ENCODE measurements at places on chromosomes 12 and 14.
A peak's percentile ranks its signal among the peaks of the same experiment; 100 is the strongest.

- H3K36me3 ChIP-seq: no peaks in the 10 kb centered on the region
- DNase-seq: no peak
- no peaks in the 10 kb centered on the region for H3K27me3 ChIP-seq
- no peaks in the 10 kb centered on the region for H3K4me1 ChIP-seq
- H3K4me3 ChIP-seq: no peak overlapping the region
These were observed 255.8 kb downstream of the CCDC91 start for GRCh38 chr12:28446031-28446430.

- H3K27ac ChIP-seq: no peak overlapping the region
- no peaks in the 10 kb centered on the region for H3K4me1 ChIP-seq
- H3K4me3 ChIP-seq: no peak overlapping the region
- no peaks in the 10 kb centered on the region for H3K27me3 ChIP-seq
These were observed 22.5 kb downstream of the SLC35E3 start for GRCh38 chr12:68768431-68768939.

GRCh38 chr12:2212971-2213869 lies 160.4 kb downstream of the CACNA1C start:
- H3K4me1 ChIP-seq: no peaks in the 10 kb centered on the region
- H3K4me3 ChIP-seq: no peak overlapping the region
- DNase-seq: no peak
- peaks cover 9% of the 10 kb centered on the region for H3K27me3 ChIP-seq
- H3K27ac ChIP-seq: no peak overlapping the region

GRCh38 chr14:79551523-79551922 lies 659.8 kb downstream of the DIO2 start:
- H3K27me3 ChIP-seq: peaks cover 24% of the 10 kb centered on the region
- H3K36me3 ChIP-seq: no peaks in the 10 kb centered on the region
- no peaks in the 10 kb centered on the region for H3K4me1 ChIP-seq
- no peak overlapping the region for H3K4me3 ChIP-seq
- no peak for DNase-seq

DNA sequence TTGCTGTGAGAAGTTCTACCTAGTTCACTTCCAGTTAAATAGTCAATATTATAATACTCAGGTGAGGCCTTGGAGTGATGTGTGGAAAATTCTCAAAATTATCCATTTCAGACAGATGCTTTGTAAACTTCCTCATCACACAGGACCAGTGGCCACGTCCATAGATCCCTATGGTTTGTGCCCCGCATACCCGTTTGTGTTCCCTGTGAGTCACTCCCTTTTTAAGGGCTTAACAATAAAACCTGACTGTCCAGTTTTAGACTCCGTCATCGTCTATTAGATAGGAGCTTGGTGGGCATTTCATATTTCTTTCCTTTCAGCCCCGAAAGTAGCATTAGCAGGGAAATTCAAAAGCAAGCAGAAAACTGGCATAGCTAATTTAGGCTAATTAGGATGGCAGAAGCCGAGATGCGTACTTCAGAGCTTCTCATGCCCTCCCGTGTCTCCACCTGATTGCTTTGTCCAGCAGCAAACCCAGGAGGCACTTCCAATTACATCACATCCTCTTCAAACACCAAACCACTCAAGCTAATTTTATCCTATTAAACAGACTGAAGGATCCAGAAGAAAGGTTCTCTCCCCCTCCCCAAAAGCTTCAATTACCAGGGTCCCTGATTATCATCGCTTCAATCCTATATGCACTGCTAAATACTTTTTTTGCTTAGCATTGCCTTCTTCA lies 186.6 kb upstream of the OTX2 start:
- H3K4me3 ChIP-seq: no peak overlapping the region
- no peak overlapping the region for H3K27ac ChIP-seq
- DNase-seq: no peak
- H3K4me1 ChIP-seq: no peaks in the 10 kb centered on the region

- no peak overlapping the region for H3K27ac ChIP-seq
- no peak overlapping the region for H3K4me3 ChIP-seq
- peaks cover 15% of the 10 kb centered on the region for H3K4me1 ChIP-seq
These were observed 25.0 kb downstream of the YAF2 start for GRCh38 chr12:42213023-42213422.

- H3K27ac ChIP-seq: no peak overlapping the region
- no peaks in the 10 kb centered on the region for H3K27me3 ChIP-seq
- DNase-seq: no peak
- H3K4me1 ChIP-seq: no peaks in the 10 kb centered on the region
These were observed 501.1 kb downstream of the NAV3 start for GRCh38 chr12:78331753-78332152.

DNA sequence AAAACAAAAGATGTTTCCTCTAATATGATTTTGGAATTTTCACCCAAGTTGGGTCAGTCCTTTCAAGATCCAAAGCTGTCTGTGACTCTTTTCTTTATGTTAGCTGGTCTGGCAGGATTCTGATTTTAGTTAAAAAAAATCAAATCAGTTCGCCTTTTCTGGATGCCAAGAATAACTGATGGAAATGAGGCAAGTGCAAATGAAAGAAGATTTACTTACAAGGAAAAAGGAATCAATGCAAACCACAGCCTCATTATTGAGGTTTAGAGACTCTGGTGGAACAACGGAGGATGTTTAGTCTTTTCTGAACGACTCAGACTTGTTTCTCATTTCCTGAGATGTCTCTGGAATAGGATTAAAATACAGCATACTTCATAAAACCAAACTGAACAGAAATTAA lies 117.0 kb upstream of the DYRK2 start:
- no peaks in the 10 kb centered on the region for H3K27me3 ChIP-seq
- peaks cover 27% of the 10 kb centered on the region for H3K4me1 ChIP-seq
- no peak overlapping the region for H3K27ac ChIP-seq
- H3K36me3 ChIP-seq: no peaks in the 10 kb centered on the region
- no peak overlapping the region for H3K4me3 ChIP-seq

DNA sequence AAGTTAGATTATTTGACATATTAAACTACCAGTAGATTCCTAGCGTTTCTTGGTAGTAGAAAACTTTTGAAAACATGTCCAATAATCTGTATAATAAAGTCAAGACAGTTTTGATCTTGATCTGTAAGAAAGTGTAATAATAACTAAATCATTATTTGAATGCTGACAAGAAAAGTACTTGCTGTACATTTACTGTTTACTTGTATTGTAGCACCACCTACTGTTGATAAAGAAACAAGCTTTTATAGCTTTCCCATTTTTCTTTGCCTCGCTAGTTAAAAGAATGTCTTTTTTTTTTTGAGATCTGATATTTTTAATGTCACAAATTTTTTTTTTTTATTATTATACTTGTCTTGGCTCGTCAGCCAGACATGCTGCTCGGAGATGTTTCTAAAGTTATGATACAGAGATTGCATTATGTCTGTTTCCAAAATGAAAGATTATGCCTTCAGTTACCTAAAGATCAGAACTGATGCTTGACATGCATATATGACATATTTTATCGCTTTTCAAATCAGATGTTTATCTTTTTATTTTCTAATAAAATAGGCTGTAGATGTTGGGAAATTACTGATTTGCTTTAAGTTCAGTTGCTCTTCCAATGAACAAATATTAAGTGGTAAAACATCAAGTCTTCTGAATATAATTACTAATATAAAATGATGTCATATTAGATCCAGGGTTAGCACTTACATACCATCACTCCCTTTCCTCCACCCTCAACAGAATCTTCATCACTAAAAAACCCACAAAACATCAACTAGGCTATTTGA lies 140.5 kb downstream of the AKAP6 start:
- no peak overlapping the region for H3K4me3 ChIP-seq
- peaks cover 13% of the 10 kb centered on the region for H3K36me3 ChIP-seq
- H3K27me3 ChIP-seq: no peaks in the 10 kb centered on the region
- peak; percentile 50 for DNase-seq

GRCh38 chr12:54689034-54689372 lies 40.8 kb upstream of the DCD start:
- H3K27ac ChIP-seq: no peak overlapping the region
- DNase-seq: no peak

DNA sequence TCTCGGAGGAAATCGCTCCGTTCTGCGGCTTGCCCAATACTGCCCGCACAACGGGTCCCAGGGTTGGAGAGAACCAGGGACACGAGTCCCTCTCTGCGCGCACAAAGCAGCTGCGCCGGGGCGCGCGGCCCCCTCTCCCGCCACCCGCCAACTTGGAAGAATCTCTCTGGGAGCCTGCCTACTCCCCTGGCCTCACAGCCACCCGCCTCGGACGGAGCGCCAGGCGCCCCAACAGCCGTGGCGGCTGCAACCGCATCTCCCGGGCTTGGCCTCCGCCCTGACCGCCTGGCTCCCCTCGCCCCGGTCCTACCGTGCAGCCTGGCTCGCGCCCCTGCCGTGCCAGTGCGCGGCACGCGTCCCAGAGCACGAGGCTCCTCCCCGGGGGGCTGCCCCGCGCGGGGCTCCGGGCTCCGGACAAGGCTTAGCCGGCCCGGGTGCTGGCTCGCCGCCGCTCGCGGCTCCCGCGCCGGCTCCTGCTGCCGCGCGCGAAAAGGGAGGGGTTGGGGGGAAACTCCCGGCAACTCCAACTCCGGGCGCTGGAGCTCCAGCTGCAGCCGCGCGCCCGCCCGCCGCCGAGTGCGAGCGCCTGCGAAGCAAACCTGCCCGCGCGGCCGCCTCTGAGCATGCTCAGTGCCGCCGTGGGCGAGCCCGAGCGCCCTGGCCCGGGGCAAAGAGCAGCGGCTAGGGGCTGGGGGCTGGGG lies at the start of gene STXBP6:
STXBP6 (minus strand) TSS at position 580 of the 701 bp plus-strand sequence. CDS start 75,329 bp downstream, outside the sequence.
- no peaks in the 10 kb centered on the region for H3K36me3 ChIP-seq
- peaks cover 22% of the 10 kb centered on the region for H3K4me1 ChIP-seq
- no peak for DNase-seq
- H3K4me3 ChIP-seq: peak within 1 kb of the TSS; percentile 70
- no peak within 1 kb of the TSS for H3K27ac ChIP-seq

- no peaks in the 10 kb centered on the region for H3K4me1 ChIP-seq
- H3K27me3 ChIP-seq: no peaks in the 10 kb centered on the region
- no peak overlapping the region for H3K4me3 ChIP-seq
- H3K36me3 ChIP-seq: no peaks in the 10 kb centered on the region
- DNase-seq: no peak
These were observed 451.8 kb downstream of the ADAMTS20 start for GRCh38 chr12:43100231-43100630.

DNA sequence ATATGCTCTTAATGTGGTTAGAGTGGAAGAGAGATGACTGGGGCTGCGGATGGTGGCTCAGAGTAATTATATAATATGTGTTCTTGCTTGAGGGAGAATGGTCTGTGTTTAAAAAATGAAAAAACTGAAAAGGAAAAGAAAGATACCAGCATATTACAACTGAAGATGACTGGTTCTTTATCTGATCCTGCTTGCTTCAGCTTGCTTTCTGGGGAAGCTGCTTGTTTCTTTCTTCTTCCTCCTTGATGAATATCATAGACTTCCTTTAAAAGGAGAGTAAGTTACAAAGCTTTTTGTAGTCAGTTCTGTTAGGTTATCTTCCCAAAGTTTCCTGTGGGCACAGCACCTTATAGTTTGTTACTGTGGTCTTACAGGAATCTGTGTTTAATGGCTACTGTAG lies 210.9 kb downstream of the ERC1 start:
- H3K4me1 ChIP-seq: no peaks in the 10 kb centered on the region
- no peak overlapping the region for H3K4me3 ChIP-seq
- H3K27me3 ChIP-seq: no peaks in the 10 kb centered on the region
- no peak overlapping the region for H3K27ac ChIP-seq

- no peak within 1 kb of the TSS for H3K27ac ChIP-seq
- no peaks in the 10 kb centered on the region for H3K4me1 ChIP-seq
- no peaks in the 10 kb centered on the region for H3K36me3 ChIP-seq
- peak; percentile 20 for DNase-seq
These were observed at the start of gene CNTN1 for GRCh38 chr12:40691913-40692764. Gene CNTN1 (plus strand): TSS chr12:40692439.

DNA sequence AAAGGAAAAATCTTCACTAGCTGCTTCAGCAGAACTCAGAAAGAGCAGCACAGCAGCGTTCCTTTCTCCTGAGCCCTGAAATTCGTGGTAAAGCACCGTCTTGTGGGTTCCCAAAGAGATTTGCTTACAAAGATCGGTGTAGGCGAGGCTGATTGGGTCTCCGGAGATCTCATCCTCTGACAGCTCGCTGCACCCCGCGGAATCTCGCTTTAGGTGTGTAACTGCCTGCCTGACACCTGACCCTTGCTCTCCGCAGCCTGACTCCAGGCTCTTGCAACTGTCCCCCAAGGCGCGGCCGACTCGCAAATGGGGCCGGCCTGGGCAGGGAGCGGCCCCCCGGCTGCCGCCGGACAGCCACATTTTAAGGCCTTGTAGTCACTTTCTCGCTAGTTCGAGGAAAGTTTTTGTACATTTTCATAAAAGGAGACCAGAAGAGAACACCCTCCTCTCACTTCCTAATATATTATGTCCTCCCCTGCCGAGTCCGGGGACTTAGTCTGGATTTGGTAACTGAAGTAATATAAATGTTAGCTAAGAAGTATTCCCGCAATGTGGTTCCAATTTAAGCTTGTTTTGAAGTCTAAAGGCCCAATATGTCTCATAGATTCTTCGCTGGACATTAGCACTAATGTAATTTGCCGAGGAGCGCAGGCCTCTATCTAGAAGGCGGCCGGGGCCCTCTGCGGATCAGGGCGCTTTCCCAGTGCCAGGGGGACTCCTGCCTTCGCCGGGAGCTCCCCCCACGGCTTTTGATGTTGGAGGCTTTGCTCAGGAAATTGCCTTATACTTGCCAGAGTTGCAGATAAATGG lies 177.3 kb upstream of the CDKN3 start:
- DNase-seq: no peak
- no peak overlapping the region for H3K4me3 ChIP-seq
- no peak overlapping the region for H3K27ac ChIP-seq
- H3K27me3 ChIP-seq: no peaks in the 10 kb centered on the region
- H3K4me1 ChIP-seq: peaks cover 3% of the 10 kb centered on the region

DNA sequence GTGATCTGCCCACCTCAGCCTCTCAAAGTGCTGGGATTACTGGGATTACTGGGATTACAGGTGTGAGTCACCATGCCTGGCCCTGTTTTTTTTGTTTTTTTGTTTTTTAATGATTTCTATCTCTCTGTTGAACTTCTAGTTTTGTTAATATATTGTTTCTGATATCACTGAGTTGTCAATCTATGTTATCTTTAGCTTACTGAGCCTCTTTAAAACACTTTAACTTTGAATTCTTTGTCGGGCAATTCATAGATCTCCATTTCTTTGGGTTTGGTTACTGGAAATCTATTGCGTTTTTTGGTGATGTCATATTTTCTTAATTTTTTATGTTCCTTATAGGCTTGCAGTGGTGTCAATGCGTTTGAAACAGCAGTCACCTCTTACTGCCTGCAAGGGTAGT lies 9.2 kb upstream of the KLRG1 start:
- DNase-seq: no peak
- H3K27ac ChIP-seq: no peak overlapping the region
- no peaks in the 10 kb centered on the region for H3K4me1 ChIP-seq
- no peaks in the 10 kb centered on the region for H3K27me3 ChIP-seq
- no peaks in the 10 kb centered on the region for H3K36me3 ChIP-seq
- no peak overlapping the region for H3K4me3 ChIP-seq

- peaks cover 3% of the 10 kb centered on the region for H3K4me1 ChIP-seq
- H3K36me3 ChIP-seq: no peaks in the 10 kb centered on the region
- H3K4me3 ChIP-seq: no peak overlapping the region
These were observed 4.9 kb downstream of the PLD4 start for GRCh38 chr14:104929268-104930230.

GRCh38 chr12:52149182-52149641 lies 42.6 kb downstream of the KRT80 start:
- no peak overlapping the region for H3K4me3 ChIP-seq
- no peak for DNase-seq

Measured in MCF 10A (cell line).